ENCODE measurements at places on chromosomes 5 and 9.
A peak's percentile ranks its signal among the peaks of the same experiment; 100 is the strongest.

GRCh38 chr9:114365194-114365593, 22.6 kb downstream of the AKNA start:
- DNase-seq: no peak

DNA sequence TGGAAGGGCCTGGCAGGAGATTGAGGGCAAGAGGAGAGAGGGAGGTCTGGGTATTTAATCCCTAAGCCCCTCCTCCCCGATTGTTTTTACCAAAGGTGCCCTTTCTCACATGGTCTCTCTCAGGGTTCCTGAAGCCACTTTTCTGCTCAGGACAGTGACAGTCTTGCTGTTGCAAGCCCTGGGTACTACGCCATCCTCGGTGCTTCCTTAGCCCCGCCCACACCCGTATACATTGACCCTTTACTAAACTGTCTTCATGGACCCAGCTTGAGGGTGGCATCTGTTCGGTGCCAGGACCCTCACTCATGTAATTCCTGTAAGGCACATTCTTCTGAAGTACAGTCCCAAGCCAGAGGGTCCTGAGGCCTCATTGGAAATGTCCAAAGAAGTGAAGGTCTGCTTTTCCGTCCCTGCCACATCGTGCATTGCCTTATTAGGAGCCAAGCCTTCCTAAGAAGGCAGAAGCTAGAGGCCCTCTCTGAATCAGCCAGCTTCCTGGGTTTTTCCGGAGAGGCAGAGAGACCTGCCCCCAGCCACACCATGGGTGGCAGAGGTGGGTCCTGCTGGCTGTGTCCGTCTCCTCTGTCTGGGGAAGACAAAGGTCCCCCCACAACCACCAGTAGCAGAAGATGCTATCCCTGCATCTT, 1.9 kb upstream of the SH3PXD2B start:
- DNase-seq: no peak

- no peak for DNase-seq
Measured at GRCh38 chr9:95411054-95411892, 93.8 kb upstream of the FANCC start.

- DNase-seq: peak; percentile 81
Measured at GRCh38 chr5:124599028-124599973, 147.1 kb downstream of the ZNF608 start.

DNA sequence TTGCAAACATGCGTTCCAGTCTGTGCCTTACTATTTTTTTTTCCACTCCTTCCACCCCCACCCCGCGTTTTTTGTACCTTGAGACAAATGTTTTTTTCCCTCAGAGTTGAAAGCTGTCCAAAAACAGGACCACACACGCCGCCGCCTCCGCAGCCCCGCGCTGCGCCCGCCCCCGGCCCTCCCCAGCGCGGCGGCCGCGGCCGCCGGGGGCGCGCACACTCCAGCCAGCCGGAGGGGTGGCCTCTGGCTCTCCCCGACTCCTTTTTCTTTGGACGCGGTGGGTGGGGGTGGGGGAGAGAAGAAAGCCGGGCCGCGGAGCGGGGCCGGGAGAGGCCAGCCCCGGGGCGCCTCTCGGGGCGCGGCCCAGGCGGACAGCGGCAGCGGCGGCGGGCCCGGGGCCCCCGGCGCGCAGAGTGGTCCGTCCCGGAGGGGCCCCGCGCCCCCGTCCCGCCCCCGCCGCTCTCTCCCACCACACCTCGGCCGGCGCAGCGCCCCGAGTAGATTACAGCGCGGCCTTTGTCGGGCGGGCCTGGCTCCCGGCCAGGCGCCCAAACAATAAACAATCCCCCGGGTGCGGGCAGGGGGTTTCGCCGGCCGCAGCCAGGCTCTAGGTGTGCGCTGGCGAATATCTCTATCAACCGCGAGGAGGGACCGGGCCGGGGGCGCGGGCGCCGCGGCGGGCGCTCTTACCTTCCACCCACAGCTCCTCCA, 10.9 kb downstream of the PTCH1 start:
- DNase-seq: no peak

- DNase-seq: no peak
Measured at GRCh38 chr5:169273451-169273850, 27.5 kb downstream of the SLIT3 start.

DNA sequence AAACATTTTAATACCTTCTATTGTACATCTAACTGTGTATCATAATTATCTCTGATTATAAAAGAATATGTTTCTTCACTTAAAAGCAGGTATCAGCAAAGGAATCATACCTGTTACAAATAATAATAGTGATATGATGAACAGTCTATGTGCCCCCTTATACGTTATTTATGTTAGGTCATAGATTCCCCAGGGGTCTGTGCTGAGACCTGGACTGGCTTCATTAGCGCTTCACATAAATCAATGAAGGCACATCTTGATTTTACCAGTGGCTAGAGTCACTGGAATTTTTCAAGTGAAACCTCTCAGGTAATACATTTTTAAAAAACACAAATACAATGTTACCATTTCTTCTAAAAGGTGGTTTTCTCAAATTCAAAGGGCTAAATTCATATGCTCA, 275.2 kb downstream of the BNC2 start:
- DNase-seq: no peak

Measured in RCC 7860 (cell line).